NCI-H524 treated with DMSO at 0.1 percent for 48 hours (cell line): ENCODE measurements at places on chromosomes 7 and 10.

DNA sequence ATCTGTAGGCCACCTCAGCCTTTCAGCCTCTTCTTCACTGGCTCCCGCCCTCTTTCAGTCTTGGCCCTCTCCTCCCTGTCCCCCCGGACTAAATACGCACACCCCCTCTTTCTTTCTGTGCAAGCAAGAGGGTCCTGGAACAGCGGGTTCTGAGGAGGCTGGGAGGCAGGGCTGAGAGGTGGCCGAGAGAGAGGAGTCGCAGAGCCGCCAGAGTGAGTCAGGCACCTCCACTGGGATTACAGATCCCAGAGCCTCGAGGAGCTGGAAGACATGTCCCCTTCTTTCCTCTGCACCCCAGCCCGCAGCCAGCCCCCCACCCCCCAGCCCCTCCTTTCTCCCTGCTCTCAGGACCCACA, 182 bp downstream of the CCDC136 start:
- no peak for DNase-seq

GRCh38 chr10:15482156-15482555, 111.1 kb upstream of the FAM171A1 start:
- no peak for DNase-seq

- no peak for DNase-seq
Measured at GRCh38 chr10:126842836-126843235, 62.4 kb upstream of the DOCK1 start.

DNA sequence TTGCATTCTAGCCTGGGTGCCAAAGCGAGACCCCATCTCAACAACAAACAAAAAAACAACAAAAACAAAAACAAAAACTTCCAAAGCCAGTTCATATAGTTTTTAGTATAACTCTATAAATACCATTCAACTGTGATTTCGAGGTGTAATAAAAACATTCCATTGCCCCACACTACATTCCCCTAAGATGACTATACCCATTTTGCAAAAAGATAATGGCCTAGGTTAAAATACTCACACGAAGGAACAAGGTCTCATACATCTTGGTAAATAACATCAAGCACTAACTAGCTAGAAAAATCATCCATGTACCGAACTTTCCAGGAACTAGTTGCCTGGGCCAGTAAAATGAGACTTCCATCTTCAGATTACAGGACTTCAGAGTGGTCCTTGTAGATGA, 55.4 kb downstream of the GLI3 start:
- no peak for DNase-seq

- no peak for DNase-seq
Measured at GRCh38 chr10:64636461-64636860, 1115.3 kb downstream of the REEP3 start.

DNA sequence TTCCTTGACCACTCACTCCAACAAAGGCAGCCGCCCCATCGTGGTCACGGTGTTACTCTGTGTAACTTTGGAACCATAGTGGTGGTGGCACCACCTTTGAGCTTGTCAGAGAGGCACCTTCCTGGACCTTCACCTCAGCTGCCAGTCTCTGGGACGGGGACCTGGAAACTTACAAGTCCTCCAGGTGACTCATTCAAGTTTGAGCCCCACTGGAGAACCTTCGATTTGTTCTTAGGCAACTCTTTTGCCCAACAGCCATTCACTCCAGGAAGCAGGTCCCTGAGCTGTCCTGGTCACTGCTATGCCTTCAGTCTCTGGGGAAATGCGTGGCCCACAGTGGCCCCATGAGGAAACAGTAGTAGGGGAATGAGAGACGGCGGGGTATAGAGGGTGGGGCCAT, 17.2 kb downstream of the STX1A start:
- no peak for DNase-seq

DNA sequence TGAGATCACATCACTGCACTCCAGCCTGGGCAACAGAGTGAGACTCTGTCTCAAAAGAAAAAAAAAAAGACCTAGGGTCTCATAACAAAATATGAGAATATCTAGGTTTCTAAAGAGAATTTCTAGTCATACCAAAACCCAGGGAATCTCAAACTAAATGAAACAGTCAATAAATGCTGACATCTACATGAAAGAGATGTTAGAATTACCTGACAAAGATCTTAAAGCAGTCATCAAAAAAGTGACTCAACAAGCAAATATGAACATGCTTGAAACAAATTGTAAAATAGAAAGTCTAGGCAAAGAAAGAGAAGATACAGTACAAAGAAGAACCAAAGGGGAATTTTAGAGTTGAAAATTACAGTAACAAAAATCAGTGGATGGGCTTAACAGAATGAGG, 26.9 kb upstream of the RET start:
- no peak for DNase-seq

DNA sequence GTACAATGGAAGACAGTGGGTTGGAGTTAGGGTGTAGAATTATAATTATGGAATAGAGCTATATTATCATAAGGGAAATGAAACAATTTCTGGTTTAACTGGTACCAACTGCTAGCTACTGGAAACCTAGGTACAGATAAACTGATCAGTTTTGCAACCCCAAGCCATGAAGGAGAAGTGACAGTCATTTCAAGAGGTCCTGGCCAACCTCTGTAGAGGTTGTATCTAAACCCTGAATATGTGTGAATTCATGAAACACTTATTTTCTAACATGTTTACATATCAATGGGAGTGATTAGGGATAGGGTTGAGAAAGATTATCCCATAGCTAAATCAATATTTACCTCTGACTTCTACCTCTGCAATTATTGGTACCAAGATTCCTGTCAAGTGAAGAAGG, 29.9 kb upstream of the CC2D2B start:
- DNase-seq: no peak

- peak; percentile 46 for DNase-seq
Measured at GRCh38 chr10:43852149-43852548, 203.5 kb upstream of the ZNF32 start.
